ENCODE measurements at places on chromosomes 12 and 14. TPM values are rescaled to one million over a fixed set of nuclear protein-coding genes. Genes with fewer than 3 reads are reported as not detected.

DNA sequence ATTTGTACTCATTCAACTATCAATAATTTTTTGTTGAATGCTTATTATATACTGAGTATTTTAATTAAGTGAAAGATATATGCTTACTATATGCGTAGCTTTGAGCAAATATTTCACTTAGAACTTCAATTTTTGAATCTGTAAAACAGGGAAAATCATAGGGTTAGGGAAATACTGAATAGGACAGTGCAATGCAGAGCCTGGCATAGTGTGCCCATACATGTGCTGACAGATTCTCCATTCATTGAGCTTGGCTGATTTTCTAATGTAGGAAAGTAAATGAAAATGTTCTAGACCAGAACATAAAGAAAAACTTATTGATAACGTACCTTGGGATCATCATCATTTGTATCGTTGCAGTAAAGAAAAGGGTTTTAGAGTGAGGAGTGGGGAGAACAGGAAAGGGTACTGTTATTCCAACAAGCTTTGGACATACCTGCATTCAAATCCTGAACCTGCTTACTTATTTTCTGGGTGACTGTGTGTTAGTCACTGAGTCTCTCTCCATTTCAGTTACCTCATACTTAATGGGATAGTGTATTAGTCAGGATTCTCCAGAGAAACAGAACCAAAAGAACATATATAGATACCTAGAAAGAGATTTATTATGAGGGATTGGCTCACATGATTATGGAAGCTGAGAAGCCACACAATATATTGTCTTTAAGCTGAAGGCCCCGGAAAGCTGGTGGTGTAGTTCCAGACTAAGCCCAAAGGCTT lies 436.4 kb downstream of the ADAMTS20 start:
- no peaks in the 10 kb centered on the region for H3K36me3 ChIP-seq
- H3K27me3 ChIP-seq: no peaks in the 10 kb centered on the region
- no peak overlapping the region for H3K27ac ChIP-seq
- H3K4me1 ChIP-seq: no peaks in the 10 kb centered on the region
- no peak overlapping the region for H3K4me3 ChIP-seq

DNA sequence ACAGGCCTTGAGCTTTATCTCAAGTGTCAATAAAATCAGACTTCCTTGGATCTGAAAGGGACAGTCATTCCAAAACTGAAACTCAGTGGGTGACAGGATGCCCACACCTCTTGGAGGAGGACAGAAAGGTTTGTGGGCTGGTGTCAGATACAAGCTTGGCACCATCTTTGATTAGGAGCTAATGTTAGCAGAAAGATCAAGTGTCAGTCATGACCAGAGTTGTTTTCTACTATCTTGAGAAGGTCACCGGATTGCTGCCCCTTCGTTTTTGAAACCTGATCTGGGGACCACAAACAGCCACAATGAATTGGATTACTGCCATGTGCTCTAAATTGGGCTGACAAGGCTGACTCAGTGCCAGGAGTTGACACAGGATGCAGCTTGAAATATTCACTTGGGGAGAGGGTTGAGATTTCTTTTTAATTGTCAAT lies 88.3 kb downstream of the OTOGL start:
- H3K27ac ChIP-seq: no peak overlapping the region
- H3K27me3 ChIP-seq: no peaks in the 10 kb centered on the region
- H3K36me3 ChIP-seq: no peaks in the 10 kb centered on the region
- H3K4me1 ChIP-seq: peaks cover 24% of the 10 kb centered on the region
- H3K4me3 ChIP-seq: no peak overlapping the region

- DNase-seq: no peak
- no peak overlapping the region for H3K4me3 ChIP-seq
- peaks cover 6% of the 10 kb centered on the region for H3K27me3 ChIP-seq
Observed at GRCh38 chr12:113061061-113061694, 4.6 kb downstream of the DTX1 start.

DNA sequence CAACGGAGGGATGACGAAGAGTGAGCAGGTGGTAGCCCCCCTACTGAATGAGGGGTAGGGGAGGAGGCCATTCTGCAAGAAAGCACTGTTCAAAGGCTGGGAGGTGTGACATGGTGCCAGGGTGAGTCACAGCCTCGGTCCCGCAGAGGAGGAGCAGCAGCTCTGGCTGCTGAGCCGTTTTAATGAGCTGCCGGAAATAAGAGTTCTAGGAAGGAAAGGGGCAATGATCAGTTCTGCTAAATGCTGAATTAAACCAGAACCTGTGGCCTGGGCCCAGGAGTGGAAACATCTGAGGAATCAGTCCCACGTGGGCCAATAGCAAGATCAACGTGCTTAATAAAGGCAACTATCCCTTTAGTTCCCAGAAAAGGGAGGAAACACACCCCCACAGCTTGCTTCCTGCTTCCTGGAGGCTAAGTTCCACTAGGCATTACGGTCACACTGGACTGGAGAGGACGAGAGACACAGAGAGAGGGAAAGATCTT lies 3.6 kb downstream of the ABCD4 start:
- DNase-seq: no peak
- H3K27ac ChIP-seq: no peak overlapping the region
- no peaks in the 10 kb centered on the region for H3K27me3 ChIP-seq
- H3K4me1 ChIP-seq: no peaks in the 10 kb centered on the region
- H3K36me3 ChIP-seq: peaks cover 14% of the 10 kb centered on the region

The PCED1B gene
- not detected for total RNA-seq

The MMP17 gene
- total RNA-seq: 2.3 TPM

The TRHDE gene
- 0.08 TPM for total RNA-seq

The ARMH4 gene
- total RNA-seq: 1.3 TPM
